Stimulated activated CD8-positive, alpha-beta memory T cell treated with anti-CD3 and anti-CD28 coated beads, Interleukin-4, amount 100 ng/mL, for 1 hour (primary cell): ENCODE measurements at places on chromosomes 13 and 19.

DNA sequence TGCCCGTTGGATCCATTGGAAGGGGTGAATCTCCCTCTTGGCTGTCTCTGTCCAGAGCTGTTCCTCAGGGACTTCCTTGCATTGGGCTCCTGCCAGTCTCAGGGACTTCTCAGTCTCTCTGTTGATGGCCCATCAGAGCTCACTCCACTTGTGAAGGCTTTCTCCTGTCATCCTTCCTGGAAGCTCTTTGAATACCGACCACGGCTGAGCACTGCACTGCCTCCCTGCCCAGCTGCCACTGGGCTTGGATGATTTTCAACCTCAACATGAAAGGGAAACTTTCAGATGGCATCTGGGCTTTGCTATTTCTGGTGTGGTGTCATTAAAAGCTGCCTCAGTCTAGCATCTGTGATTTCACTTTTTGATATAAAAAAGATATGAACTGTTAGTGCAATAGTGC lies 66.1 kb upstream of the ANKRD10 start:
- DNase-seq = no peak

DNA sequence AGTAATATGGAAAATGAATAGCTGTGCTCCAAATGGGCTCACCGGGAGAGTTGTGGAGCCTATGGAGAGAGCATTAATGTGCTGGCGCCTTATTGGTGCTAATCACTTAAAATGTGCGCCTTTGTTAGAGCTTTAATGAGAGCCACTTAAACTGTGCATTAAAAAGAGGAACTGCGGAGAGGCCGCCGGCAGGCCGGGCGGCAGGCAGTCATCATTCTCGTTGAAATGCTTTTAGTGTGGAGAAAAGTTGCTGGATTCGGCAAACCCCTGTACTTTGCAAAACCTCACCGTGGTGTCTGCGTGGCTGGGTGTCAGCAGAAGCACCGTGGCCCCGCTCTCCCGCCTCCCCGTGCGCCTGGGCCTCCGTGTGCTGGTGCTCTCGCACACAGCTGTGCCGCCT lies 105.5 kb downstream of the KDM4B start:
- DNase-seq = no peak

DNA sequence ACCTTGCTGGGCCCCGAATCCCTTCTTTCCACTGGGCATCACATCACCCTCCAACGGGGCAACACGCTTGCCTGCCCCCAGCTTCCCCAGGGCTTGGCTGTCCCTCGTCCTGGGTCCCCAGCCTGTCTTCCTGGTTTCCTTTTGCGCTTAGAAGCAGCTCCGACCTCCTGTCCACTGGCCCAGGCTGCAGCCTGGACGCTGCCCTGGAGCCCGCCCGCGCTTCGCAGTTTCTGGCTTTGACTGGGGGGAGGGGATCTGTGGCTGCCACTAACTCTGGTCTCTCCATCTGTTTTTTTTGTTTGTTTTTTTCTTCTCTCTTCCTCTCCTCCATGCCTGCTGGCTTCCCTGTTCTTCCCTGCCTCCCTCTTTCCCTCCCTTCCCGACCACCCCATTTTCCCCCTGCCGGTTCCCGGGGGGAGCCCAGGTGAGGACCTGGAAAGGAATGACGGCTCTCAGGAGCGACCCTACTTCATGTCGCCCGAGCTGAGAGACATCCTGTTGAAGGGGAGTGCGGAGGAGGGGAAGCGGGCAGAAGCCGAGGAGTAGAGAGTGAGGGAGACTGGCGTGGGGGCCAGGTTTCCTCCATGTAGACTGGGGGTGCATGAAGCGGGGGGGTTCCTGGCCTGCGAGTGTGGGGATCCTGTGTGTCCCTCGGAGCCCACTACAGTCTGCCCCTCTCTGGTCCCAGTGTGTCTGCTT lies 11.5 kb upstream of the ILF3 start:
- DNase-seq = no peak

DNA sequence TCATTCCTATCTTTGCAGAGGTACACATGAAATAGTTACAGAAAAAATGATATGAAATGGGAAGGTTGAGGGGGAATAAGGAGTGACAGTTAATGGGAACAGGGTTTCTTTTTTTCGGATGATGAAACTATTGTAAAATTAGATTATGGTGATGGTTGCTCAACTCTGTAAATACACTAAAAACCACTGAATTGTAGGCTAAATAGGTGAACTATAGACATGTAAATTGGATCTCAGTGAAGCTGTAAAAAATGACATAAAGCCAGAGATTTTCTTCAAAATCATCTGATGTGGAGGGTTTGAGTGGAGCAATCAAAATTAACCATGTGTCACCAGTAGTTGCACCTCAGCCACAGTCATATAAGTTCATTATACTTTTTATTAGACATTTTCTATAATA lies 6.6 kb upstream of the FLT3 start:
- no peak for DNase-seq

GRCh38 chr19:17473041-17473440 lies 2.7 kb downstream of the SLC27A1 start:
- no peak for DNase-seq

DNA sequence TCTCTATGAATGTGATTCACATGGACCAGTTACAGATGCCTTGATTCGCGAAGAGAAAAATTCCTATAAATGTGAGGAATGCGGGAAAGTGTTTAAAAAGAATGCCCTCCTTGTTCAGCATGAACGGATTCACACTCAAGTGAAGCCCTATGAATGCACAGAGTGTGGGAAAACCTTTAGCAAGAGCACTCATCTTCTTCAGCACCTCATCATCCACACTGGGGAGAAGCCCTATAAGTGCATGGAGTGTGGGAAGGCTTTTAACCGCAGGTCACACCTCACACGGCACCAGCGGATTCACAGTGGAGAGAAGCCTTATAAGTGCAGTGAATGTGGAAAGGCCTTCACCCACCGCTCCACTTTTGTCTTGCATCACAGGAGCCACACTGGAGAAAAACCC lies 7.7 kb downstream of the ZNF543 start:
- no peak for DNase-seq

GRCh38 chr19:35055715-35056179 lies 14.2 kb downstream of the HPN start:
- DNase-seq = no peak

DNA sequence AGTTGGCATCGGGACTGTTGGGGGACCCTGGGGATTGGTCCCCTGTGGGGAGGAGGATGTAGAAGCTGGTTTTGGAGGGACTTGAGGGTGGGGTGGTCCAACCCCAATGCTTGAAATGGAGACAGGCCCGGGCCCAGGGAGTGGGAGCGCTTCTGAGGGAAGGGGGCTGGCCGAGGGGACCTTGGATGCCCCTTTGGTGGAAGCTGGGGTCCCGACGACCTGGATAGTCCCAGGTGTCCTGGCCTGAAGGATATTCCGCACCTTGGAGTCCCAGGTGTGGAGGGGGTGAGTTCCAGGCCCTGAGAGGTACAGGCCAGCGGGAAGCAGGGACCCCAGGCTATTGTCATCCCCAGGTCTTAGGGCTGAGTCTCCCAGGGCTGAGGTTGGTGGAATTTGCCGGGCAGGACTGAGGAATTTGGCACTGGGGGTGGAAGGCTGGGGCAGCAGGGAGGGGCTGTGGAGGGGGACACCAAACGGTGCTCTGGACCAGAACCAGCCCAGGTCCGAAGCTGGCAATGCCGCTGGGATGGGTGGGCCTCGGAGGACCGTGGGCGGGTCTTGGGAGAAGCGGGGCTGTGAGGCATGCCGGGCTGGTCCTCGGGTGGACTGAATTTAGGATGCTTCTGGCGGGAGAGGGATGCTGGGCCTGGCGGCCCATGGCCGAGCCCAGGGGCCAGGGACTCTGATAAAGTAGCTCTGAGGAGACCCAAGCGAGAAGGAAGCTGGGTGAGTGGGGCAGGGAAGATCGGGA lies 1.8 kb downstream of the HDGFL2 start:
- DNase-seq = no peak

DNA sequence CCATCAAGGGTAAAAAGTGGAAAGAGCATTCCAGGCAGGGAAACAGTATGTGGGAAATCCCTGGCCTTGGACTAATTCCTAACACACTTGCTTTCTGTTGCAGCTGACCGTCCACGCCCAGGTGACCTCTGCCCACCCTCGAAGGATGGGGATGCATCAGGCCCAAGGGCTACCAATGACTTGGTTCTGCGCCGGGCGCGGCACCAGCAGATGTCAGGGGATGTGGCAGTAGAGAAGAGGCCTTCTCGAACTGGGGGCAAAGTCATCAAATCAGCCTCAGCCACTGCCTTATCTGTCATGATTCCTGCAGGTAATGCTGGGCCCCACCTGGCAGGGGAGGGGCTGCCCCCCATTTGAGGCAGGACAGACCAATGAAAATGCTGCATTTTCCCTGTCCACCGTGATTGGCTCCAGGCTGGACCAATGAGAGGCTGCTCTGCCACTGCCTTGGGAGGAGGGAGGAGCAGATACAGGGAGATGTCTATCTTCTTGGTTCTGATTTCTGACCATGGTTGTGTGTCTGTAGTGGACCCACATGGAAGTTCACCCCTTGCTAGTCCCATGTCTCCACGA lies 12.6 kb downstream of the DNASE2 start:
- no peak for DNase-seq

GRCh38 chr19:33301144-33301899 lies 1.0 kb downstream of the CEBPA start:
- no peak for DNase-seq

- no peak for DNase-seq
Measured at GRCh38 chr19:28350673-28351072, 862.3 kb downstream of the UQCRFS1 start.

DNA sequence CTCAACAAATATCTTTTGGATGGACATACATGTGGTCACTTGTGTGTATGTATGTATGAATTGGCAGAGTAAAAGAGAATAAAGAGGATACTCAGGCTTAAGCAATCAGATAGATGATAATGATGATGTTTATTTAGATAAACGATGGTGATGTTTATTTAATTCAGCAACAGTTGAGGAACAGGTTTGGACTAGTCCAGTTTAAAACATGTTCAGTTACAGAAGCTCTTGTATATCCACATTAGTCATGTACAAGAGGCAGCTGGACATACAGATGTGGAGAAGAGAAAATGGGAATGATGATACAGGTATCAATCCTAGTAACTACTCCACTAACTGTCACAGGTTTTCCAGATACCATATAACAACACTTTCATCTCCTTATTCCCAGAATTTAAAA lies 232.1 kb downstream of the DIAPH3 start:
- no peak for DNase-seq

GRCh38 chr13:93173654-93174053 lies 53.0 kb upstream of the GPC6 start:
- no peak for DNase-seq

DNA sequence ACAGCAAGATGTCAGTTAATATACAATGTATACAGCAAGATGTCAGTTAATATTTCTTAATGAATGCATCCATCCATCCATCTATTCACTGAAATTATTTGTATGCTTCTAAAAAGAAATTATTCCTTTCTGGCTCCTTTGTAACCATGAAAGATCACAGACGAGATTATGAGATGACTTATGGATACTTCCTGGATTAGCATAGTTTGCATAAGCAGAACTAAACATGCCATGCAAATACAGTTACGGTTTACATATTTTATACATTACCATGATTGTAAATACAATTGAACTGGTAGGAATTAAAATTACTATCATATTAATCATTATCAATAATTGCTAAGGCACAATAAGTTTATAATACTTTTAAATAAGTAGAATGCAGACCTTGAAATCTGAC lies 32.7 kb downstream of the NALCN start:
- no peak for DNase-seq

DNA sequence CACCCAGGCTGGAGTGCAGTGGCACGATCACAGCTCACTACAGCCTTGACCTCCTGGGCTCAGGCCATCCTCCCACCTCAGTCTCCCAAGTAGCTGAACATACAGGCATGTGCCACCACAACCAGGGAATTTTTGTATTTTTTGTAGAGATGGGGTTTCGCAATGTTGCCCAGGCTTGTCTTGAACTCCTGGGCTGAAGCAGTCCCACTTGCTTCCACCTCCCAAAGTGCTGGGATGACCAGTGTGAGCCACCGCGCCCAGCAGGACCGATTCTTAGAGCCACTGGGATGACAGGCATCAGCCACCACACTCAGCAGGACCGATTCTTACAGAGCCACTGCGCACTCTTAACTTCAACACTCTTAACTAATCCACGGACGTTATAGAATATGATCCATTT lies 54.9 kb upstream of the RANBP3 start:
- DNase-seq = no peak

- no peak for DNase-seq
Measured at GRCh38 chr13:77891486-77891885, 27.1 kb downstream of the EDNRB start.

DNA sequence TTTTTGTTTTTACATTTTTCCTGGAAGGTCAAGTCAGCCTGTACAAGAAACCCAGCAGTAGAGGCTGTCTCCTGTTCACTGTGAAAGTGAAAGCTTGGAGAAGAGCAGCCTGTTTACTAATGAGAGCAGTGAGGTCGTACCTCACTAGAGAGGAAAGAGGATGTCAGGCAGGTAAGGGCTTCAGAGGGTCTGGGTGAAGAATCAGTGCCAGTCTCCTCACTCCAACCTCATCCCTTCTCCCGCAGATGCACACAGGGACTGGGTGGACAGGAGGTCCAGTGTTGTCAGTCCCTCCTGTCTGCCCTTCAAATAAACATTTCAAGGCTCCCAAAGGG lies 462.5 kb downstream of the KLF5 start:
- no peak for DNase-seq

DNA sequence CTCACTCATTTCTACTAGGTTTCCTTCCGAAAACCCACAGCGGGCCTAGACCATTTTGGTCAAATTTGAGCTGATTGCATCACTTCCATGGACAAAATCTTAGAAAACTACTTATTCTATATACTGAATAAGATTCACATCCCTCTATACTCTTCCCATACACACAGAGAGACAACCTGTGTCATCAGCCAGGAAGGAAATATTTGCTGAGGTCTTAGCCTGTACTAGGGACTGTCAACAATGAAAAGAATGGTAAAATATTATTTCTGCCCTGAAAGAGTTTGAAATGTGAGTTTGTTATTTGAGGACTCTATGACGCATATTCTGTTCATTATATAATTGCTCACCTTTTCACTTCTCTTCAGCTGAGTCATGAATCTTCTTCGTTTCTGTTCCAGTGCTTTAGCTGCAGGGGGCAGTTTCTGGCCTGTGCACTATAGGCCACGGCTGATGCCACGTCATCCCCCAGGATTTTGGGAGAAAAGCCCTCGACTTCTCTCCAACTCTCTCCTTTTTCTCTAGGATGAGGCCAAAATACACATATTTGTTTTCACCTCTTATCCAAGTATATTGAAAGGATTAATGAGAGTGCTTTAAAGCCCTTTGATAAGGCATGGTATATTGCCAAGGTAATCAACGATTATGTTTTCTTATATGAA lies 47.7 kb downstream of the GSX1 start:
- no peak for DNase-seq
